Right kidney (tissue), 9 donors: ENCODE measurements at places on chromosomes 4 and X.
A peak's percentile ranks its signal among the peaks of the same experiment; 100 is the strongest.

GRCh38 chrX:45628041-45628440 lies 427.4 kb upstream of the DIPK2B start:
- no peak for DNase-seq

GRCh38 chr4:53688186-53688790 lies 97.0 kb upstream of the LNX1 start:
- DNase-seq, result no peak

- no peak for DNase-seq
Observed at GRCh38 chrX:70129816-70130215, 3.4 kb upstream of the IGBP1 start.

DNA sequence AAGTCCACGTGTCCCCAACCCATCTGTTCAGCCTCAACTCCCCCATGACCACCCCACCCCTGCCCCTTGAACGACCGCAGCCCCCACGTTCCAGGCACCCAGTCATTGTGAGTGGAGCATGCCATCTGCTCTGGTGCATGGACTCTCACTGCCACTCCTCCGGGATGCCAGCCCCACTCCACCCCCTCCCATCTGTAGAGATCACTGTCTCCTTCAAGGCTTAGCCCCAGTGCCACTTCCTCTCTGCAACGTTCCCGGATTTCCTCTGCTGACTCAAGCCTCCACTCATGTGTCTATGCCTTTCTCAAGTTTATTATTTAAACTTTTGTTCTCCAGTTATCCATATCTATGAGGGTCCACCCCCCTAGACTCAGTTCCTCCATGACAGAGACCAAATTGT lies 54.0 kb downstream of the MAML3 start:
- DNase-seq, result no peak

DNA sequence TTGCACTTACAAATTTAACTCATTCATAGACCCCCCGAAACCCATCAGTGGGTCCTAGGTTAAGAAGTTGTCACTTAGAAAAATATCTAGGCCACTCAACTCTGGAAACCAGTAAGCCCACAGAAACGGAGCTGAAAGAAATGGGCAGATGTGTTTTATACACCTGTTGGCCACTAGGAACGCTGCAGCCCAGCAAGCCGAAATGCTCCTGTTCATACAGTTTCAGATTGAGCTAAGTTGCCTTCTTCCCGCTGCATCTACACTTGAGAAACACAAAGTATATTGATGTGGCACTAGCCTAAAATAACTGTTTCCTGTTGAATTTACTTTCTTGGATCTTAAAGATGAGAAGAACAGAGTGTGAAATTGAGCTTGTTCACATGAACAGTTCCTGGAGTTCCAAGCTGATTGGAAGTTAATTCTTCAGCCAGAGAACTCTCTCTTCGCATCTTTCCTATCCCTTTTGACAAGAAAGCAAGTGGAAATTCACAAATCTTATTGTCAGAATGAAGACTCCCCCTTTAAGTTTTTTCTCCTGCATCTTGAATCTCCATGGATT lies 174.1 kb downstream of the RBMX2 start:
- DNase-seq, result no peak

- DNase-seq, result no peak
Observed at GRCh38 chr4:89579771-89580170, 257.2 kb downstream of the SNCA start.

DNA sequence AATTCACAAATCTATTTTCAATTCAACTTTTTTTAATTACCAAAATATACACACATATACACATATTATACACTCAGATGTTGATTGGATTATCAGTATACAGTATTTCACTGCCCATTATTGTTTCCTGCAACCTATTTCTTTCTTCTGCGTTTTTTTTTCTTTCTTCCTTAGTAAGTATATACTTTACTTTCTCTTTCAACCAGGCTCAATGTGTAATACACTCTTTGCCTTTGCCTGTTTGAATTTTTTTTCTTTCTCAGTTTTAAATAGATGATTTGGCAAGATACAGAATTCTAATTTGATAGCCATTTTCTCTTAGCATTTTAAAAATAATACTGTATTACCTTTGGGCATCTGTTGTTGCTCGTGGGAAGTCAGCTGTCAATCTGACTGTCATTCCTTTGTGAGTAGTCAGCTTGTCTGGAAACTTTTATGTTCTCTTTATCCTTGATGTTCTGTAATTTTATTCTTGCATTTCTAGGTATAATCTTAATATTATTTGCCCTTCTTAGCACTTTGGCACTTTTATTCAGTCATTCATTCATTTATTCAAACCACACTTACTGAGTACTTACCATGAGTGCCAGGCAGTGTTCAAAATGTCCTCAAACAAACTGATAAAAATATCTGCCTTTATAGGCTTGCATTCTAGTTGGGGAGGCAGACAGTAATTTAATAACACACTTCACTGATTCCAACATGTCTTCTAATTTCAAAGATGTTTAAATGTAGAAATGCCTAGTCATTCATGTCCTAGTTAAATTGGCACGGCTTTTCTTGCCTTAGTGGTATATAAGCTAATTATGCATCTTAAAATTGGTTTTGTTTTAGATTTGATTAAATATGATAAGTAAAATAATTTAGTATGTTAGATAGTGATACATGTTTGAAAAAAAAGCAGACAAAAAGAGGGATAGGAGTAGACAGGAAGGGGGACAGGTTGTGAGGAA lies 3.7 kb downstream of the USP38 start:
- DNase-seq, result no peak

DNA sequence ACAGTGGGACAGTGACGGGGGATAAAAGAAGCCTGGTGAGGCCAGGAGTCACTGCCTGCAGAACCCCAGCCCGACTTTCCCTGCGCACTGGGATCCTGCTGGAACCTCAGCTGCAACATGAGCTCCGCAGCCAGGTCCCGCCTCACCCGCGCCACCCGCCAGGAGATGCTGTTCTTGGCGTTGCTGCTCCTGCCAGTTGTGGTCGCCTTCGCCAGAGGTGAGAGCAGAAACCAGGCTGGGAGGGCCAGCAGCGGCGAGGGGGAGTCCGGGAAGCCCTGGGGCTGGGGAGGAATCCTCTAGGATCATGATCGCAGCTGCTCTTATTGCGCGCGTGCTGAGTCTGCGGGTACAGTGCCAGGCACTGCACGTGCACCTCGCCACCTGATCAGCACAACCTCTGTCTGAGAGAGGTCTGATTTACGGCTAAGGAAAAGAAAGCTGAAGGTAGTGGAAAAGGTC lies at the start of gene PF4V1:
TSS of gene PF4V1 (plus strand) at position 51 of the 459 bp plus-strand sequence. CDS start at position 118, 67 bp downstream.
- DNase-seq, result peak; percentile 41

GRCh38 chr4:85701861-85702321 lies 226.9 kb downstream of the ARHGAP24 start:
- DNase-seq, result no peak

DNA sequence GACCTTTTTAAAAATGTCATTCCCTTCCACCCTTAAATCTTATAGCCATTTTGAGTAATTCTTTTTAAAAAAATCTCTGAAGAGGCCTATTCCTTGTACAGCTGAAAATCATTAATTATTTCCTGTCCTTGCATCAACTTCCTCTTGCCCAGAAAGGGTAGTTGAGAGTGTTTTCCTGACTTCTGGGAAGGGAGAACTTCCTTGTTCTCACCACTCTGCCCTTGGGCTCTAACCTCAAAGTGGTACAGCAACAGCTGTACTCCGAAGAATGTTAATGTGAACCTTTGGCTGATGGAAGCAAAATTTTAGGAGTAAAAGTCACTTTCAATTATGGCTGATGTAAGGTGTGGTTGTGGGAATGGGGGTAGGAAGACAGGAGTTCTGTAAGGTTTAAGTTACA lies 15.1 kb upstream of the FABP2 start:
- no peak for DNase-seq

DNA sequence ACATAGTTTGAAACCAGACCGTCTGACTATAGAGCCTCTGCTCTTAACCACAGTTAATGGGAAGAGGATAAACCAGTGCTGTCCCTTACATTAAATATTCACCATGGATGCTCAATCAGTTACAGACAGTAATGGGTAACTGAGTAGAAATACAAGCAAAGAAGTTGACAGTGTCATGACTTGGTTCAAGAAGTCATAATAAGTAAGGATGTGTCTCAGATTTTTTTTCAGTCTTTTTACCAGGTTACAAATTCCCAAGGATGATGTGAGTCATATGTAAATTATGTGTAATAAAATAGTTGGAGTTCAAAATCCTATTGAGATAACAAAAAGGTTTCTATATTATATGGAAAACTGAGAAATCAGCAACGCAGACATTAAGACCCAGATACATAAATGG lies 31.1 kb downstream of the ZCCHC4 start:
- DNase-seq, result no peak

DNA sequence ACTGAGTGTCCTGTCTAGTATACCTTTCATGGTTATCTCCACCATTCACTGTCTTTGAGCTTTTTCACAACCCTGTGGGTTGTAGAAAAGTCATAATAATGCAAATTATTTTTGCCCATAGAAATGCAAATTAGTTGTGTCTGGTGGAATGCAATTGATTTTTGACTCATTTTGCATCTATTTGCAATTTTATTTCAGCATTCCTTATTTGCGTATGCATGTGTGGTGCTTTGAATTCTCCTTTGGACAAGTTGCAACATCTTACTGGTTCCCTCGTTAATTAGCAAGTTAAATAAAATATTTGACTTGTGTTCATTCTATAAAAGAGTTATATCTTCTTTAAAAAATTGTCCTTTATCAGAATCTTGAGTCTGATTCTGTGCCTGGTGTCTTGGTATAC lies 297.3 kb upstream of the CASK start:
- DNase-seq, result no peak

DNA sequence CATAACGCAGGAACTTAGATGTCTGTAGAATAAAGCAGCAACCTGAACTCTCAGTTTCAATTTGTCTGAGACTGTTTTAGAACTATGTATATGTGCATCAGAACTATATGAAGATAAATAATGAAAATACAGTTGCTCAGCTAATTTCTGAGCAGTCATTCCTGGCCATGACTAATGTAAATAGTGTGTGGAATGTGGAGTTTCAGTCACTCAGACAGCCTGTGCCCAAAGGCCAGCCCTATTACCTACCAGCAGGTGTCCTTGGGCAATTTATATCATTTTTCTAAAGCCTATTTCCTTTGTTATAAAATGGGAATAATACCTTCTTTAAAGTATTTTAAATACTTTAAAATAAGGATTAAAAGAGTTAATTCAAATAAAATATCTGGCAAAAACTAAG lies 56.0 kb upstream of the RELL1 start:
- no peak for DNase-seq

- no peak for DNase-seq
Observed at GRCh38 chr4:108607079-108607815, 13.1 kb upstream of the RPL34 start.

- DNase-seq, result no peak
Observed at GRCh38 chrX:30414144-30414543, 105.0 kb upstream of the NR0B1 start.

DNA sequence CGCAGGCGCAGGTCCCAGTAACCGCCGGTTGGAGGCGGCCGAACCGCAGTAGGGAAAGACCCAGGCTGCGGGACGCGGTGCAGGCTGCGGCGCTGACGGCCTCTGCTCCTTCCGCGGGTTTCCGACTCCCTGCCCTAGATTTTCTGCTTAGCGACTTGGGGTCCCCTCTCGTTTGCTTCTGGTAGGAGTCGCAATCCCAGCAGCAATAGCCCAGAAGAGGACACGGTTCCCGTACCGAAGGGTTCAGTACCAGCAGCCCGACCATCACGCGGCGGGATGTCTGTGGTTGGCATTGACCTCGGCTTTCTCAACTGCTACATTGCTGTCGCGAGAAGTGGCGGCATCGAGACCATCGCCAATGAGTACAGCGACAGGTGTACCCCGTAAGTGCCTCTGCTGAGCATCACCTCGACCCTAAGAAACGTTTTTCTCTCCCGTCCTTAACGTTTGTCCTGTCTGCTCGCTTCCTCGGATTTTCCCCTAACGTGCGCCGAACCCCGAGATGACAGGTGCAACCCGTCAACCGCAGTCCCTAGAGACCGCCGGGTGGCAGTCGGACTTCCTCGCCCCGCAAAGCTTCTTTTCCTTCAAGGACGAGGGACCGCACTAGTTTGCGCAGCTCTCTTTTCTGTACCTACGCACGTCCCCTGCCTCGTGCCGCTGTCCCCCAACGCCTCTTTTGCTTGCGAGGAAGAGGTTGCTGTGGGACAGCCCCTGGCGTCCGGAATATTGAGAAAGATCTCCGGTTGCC lies at the start of gene HSPA4L:
TSS of gene HSPA4L (plus strand) at position 48 of the 751 bp plus-strand sequence. CDS start at position 277, 229 bp downstream.
- peak; percentile 88 for DNase-seq

- no peak for DNase-seq
Observed at GRCh38 chr4:98939438-98939837, 10.5 kb upstream of the EIF4E start.

GRCh38 chr4:81946996-81947395 lies 426.8 kb downstream of the HNRNPD start:
- DNase-seq, result no peak

DNA sequence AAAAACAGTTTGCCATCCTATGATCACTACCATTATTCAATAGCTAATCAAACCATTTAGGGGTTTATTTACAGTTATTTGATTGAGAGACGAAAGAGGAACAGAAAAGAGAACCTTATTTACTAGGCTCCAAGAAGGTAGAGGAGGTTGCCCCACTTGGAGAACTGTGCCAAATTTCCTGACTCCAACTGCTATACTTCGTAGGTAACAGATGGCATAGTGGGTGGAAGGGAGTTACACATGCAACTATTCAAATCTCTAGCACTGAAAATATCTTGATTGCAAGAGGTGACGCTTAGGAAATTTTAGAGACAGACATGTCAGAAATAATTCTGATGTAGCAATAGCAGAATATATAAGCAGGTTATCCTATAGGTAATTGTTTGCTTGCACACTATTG lies 38.0 kb upstream of the TMPRSS11F start:
- DNase-seq, result no peak

DNA sequence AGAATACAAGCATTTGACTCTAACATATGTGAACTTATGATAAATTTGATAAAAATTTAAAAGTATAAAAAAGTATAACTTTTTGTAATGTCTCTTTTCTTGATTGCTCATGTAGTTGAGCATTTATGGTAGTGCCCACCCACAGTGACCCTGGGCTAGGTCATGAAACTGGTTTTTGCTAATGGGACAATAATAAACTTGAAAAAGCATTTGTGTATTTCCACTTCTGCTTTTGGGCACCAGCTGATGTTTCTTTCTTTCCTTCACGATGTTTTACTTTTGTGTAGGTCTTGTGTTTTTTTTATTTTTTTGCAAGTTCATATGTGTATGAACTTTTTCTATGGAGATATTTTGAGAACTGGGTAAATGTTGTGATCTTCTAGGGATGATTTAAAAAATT lies 313.1 kb downstream of the CBLL2 start:
- no peak for DNase-seq

DNA sequence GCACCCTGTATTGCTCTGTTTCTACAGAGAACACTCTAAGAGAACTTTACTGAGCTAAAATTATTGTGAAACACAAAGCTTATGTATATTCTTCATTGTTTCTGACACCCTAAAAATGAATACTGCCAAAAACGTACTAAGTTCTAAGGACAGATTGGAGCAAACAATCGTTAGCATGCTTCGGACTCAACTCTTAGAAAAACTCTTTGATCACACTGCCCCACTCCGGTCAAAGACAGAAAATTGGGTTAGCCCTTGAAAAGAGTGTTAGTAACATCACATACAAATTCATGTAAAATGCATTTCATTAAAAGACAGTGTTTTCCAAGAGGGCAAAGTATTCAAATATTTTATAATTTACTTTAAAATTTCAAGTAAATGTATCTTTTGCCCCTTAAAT lies 177.4 kb downstream of the DCHS2 start:
- no peak for DNase-seq

- no peak for DNase-seq
Observed at GRCh38 chrX:3940000-3940610, 226.7 kb upstream of the PRKX start.

- DNase-seq, result no peak
Observed at GRCh38 chr4:120088507-120088906, 21.9 kb upstream of the MAD2L1 start.

- DNase-seq, result no peak
Observed at GRCh38 chr4:61938250-61938846, 738.2 kb downstream of the ADGRL3 start.

GRCh38 chrX:152138388-152138784 lies at the start of gene MAGEA10:
MAGEA10 (minus strand) TSS chrX:152138577; CDS start chrX:152135620, 2,957 bp downstream.
- DNase-seq, result no peak
